ENCODE measurements at places on chromosomes 6 and 20.

GRCh38 chr20:1122388-1123315 is 4.2 kb downstream of the PSMF1 start:
- peak; percentile 66 for DNase-seq

GRCh38 chr6:159919011-159919511 is 28.3 kb downstream of the MAS1 start:
- no peak for DNase-seq

GRCh38 chr20:24672181-24672880 is 202.9 kb downstream of the SYNDIG1 start:
- no peak for DNase-seq

- DNase-seq: no peak
Observed at GRCh38 chr6:110461376-110461775, 15.0 kb downstream of the SLC22A16 start.

DNA sequence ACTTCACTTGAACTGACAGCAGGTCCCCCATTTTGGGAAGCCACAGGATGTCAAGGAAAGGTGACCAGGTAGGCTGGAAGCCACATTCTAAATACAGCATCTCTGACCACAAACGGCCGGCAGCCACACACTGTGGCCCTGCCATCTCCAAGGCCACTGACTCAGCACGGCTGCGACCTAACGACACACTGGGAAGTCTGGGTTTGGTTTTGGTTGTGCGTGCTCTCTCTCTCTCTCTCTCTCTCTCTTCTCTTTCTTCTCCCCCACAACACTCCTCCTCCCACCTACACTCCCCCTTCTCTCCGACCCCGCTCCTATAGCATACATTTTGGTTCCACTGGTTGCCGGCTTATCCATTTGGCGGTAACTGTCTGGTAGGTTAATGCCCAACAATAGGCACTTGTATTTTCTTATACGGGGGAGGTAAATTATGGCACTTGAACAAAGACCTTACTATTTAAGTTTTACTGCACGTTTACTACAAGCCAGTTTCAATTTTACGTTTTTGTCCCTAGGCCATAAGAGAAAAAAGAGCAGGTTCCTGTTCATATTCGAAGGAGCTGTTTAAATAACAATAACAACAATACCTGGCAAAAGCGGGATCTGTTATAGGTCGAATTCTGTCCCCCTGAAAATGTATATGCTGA is 103.6 kb downstream of the GMDS start:
- DNase-seq: no peak

DNA sequence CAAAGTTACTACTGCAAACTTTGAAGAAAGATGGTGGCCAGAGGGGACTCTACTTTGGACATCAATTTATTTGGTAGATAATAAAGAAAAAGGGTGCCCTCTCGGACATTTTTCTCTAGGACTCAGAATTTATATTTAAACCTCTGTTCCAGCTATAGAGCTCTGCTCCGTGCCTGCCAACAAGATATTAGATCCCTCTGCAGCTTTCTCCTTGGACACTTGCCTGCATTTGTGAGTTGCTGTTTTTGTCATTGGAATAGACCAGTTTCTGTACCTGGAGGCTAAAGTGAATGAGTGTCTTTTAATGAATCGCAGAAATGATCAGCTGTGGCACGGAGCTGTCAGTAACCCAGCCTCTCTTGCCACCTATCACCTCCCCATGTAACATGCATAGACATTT is 253.5 kb downstream of the NRN1 start:
- no peak for DNase-seq

DNA sequence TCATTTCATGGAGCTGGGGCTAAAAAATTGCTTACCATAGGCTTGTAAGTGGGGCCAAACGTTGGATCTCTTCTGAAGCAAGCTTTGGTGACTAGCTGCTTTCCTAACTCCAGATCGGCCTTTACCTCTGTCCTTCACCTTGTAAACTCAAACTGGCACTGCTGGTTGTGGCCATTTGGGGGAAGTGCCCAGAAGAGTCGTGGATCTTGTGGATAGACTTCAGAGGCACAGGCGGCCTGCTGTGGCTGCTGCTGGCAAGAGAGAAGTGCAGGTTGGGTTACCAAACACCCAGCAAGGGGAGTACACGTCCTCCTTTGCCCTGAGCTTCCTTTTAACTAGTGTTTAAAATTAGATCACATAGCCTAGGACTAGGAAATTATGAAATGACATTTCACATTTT is 36.8 kb upstream of the KLHL31 start:
- no peak for DNase-seq

GRCh38 chr6:44226368-44227147 is 3.2 kb downstream of the SLC29A1 start:
- no peak for DNase-seq

DNA sequence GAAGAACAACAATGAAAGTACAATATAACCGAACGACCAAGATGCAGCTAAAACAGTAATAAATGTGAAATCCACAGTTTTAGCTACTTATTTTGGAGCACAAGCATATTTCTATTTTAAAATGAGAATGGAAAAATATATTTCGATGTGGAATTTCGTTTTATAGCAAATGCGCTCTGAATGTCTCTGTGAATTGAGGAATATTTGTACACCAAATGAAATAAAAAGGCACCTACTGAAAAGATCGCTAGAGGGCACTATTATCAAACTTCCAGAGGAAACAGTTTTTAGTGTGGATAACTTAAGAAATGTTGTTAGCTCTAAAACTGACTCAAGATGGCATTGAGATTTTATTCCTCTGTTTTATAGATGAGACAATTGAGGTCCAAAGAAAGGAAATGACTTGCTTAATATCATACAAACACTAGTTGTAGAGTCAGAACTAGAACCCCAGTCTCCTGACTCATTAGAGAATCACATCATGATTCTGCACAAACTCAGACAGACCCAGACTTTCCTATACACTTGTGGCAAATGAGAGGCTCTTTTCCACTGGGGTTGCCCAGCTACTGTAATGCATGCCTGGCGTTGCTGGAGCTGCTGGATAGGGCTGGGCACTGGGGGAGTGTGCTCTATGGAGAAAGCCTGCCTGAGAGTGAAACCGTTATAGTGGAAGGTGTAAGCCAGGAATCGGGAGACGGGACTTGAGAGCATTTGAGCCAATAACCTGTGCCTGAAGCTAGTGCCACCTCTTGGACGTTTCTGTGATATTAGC is 51.9 kb downstream of the GCLC start:
- peak; percentile 64 for DNase-seq

DNA sequence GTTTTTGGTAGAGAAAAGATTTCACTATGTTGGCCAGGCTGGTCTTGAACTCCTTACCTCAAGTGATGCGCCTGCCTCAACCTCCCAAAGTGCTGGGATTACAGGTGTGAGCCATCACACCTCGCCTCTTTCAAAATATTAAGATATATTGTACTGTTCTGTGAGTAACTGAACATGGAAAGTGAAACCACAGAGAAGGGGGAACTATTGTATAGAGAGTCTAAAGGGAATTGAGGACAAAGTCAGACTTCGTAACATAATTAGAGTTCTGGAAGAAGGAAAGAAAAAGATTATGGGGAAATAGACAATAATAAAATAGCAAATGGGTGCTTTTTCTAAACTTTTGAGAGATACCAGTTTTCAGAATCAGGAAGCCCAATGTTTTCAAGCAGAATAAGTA is 17.4 kb upstream of the AKAP7 start:
- DNase-seq: no peak

DNA sequence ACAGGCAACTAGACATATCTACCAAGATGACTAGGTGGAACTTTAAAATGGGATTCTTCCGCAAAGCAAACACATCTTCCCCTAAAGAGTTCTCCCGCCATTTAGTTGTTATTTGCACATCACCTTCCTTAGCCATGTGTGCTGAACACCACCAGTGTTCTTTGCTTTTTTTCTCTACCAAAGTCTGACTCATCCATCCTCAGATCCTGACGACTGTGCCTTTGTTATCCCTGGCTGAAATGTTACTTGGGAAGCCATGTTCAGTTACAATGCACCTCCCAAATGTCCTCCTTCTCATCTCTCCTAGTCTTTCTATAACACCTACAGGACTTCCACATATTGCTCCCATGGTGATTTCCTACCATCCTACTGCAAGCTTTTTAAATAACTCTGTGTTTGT is 593.5 kb upstream of the ARID1B start:
- no peak for DNase-seq

GRCh38 chr6:157905590-157906342 is 75.9 kb upstream of the SYNJ2 start:
- DNase-seq: no peak

GRCh38 chr20:23225407-23226060 is 125.1 kb upstream of the NXT1 start:
- DNase-seq: peak; percentile 92

DNA sequence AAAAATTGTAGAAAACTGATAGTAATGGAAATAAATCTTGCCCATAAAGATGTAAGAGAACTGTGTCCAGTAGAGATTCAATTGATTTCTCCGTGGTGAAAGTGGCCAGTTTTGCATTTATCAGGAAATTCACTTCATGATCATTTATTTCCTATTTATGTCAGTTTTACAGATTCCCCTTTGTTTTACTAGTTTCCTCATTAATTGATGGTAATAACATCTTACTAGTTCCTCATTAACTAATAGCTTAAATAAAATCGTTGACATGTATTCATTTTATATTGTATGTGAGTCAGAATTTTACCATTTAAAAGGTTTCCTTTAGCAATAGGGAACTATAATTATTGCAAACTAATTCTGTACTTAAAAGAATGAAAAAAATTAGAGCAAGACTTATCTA is 99.8 kb upstream of the ADGRF1 start:
- DNase-seq: no peak

DNA sequence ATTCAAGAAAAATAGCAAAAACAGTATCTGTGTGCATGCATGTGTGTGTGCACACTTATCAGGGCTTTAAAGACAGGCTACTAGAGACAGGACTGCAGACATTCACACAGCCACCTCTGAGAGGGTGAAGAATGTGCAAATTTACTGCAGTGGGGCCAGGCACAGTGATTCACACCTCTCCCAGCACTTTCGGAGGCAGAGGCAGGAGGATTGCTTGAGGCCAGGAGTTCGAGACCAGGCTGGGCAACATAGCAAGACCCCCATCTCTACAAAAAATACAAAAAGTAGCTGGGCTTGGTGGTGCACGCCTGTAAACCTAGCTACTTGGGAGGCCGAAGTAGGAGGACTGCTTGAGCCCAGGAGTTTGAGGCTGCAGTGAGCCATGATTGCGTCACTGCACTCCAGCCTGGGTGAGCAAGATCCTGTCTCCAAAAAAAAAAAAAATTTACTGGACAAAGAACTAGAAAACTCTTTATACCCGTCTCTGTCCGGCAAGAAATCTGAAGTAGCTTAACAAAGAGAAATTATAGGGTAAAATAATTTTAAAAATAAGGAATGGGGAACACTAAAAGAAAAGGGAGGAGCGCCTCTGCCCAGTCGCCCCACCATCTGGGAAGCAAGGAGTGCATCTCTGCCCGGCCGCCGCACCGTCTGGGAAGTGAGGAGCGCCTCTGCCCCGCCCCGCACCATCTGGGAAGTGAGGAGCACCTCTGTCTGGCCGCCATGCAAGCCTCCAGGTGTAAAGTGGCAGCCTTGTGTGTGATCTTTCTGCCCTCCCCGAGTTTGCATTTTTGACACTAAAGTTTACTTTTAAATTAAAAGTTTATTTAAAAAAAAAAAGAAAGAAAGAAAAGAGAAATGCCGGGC is 105.1 kb downstream of the ZMYND8 start:
- DNase-seq: no peak

DNA sequence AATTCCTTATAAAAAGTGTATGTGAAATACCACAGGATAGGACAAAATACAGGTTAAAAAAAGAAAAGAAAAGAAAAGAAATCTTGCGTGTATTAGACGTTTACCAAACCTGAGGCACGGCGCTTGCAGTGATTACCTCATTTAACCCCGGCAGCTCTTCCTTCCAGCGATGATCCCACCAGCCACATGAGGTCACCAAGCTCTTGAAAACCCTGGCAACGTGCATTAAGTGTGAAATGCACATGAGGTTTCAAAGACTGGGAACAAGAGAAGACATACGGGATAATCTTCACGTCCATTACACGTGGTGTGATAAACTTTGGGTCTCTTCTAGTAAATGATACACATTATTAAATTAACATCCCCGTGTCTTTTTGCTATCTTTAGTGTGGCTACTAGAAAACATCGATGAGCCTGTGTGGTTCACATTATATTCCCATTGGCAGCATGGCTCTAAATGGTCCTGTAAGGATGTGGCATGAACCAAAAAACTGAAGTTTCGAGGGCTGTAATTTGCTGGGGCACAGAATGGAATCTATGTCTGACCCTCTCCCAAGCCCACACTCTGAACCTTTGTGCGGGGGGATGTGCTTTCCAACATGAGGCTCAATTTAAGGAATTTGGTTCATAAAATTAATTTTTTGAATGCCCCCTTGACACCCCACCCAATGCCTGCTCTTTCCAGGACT is 59.2 kb upstream of the THBS2 start:
- peak; percentile 77 for DNase-seq

- peak; percentile 23 for DNase-seq
Observed at GRCh38 chr6:39956936-39957335, 22.7 kb upstream of the MOCS1 start.

DNA sequence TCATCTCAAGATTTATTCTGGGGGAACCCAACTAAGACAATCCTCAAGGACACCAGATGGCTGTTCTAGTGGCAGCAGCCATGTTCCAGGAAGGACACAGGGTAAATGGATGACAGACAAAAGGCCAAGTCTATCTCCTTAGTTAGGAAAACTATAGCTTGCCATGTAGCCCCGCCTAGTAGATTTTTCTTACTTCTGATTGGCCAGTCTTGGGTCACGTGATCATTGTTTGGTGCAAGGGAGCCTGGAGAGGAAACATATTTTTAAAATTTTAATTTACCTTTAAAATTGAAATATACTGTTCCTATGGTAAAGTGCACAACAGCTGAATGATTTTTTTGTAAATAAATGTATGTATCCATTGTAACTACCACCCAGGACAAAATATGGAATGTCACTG is 4.4 kb upstream of the KCNS1 start:
- no peak for DNase-seq

DNA sequence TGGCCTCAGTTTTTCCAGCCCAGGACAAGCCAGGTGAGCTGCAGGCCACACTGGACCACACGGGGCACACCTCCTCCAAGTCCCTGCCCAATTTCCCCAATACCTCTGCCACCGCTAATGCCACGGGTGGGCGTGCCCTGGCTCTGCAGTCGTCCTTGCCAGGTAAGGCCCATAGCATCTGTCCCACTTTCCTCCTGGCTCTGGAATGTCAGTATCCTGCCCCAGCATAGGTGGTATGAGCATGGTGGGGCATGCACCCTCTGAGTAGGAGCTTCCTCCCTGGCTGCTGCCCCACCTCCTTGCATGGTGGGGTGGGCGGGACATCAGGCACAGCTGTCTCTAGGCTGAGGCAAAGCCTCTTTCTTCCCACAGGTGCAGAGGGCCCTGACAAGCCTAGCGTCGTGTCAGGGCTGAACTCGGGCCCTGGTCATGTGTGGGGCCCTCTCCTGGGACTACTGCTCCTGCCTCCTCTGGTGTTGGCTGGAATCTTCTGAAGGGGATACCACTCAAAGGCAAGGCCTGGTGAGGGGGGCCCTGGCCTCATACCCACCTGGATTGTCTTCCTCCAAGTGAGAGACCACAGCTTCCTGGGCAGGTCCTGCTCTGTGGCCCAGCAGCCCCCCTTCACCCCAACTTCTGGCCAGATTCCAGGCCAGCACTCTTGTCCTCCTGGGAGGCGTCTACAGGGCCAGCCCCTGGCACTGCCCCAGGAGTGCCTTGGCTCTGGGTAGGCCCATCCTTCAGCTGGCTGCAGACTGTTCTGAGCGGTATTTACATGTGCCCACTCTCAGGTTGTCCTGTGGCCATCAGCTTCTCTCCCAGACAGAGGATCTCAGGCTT is 9.1 kb downstream of the PI16 start:
- no peak for DNase-seq
